ENCODE measurements at places on chromosomes 5 and 9.

- DNase-seq, result no peak
Observed at GRCh38 chr5:143957455-143957854, 145.5 kb downstream of the HMHB1 start.

DNA sequence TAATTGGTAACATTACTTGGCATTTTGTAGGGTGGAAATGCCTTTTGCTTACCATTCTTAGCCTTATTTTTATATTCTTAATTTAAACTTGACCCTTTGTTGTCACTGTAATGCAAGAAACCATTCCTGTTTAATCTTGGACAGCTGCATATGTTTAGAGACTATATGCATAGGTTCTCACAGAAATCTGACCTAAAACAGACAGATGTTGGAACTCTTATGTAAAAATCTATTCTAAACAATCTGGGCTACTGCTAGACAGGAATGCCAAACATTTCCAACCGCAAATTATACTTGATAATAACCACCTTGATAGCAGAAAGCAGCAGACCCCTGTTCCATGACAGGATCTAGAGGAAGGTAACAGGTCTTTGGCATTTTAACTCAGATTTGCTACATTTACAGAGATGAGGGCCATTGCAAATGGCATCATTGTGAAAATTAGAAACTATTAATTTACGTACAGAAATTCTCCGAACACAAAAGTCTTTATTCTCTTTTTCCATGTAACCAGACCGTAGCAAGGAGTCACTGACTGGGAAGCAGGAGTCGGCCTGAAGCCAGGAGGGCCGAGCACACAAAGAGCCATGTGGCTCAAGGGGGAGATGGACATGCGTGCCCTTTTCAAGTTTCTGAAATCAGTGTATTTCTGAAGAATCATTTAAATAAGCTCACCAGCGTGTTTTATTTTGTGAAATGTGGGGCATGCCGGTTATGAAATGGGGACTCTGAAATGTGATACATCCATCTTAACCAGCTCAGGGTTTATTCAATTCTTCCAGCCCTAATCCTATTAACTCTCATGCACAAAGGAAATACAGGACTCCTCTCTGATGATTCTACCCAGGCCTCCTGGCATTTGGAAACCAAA is 139.3 kb downstream of the AOPEP start:
- no peak for DNase-seq

- DNase-seq, result no peak
Observed at GRCh38 chr9:38442473-38443096, 18.3 kb upstream of the IGFBPL1 start.

- no peak for DNase-seq
Observed at GRCh38 chr5:117299936-117300328, 725.3 kb upstream of the SEMA6A start.

DNA sequence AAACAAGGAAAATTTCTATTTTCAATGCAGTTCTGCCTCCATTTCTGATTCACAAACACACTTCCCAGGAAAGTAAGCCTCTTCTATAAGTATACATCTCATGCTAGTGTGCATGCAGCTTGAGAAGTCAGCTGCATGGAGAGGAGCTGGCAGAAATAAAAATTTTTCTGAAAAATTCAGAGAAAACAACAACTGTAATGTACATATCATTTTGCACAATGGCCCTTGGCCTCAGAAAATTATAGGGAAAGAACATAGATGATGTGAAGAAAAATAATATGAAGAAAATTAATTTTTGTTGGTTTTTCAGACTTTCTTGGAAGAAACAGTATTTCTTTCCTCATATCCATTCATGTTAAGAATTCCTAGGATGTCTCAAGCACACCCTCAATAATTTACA is 277.8 kb upstream of the ADRA1B start:
- DNase-seq, result no peak

- no peak for DNase-seq
Observed at GRCh38 chr5:173746047-173746646, 129.7 kb upstream of the BOD1 start.

GRCh38 chr5:53482717-53483638 is 2.5 kb downstream of the FST start:
- DNase-seq, result peak; percentile 20

- DNase-seq, result no peak
Observed at GRCh38 chr5:125321654-125322053, 575.2 kb upstream of the ZNF608 start.

DNA sequence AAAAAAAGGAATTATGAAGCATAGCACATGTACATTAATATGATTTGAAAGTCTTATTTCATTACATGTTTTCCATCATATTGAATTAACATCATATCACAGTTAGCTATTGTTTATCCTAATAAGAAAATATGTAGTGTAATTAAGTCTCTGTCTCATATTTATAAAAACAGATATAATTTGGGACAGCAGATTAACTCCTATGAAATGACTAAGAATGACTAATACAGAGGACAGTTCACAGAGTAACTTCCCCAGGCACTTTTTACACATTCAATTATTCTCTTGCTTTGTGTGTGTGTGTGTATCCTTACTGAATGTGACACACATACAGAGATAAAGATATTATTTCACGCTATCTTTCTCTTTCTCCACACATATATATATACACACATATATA is 2400.9 kb upstream of the C9orf72 start:
- no peak for DNase-seq

DNA sequence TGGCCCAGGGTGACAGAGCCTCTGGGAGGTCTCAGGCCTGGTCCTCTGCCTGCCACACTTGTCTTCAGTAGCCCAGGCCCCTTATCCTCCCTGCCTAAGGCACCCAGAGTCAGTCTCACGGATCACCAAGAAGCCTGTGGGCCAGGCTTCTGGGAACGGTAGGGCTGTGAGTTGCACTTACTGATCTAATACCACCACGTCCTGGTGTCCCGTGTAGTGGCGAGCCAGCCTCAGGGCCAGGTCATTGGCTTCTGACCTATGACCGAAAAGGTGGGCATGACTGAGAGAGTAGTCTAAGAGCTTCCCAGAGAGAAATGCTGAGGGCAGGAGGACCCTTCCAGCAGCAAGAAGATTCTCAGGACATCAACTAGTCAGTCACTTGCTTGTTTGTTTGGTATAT is 7.4 kb downstream of the PHYKPL start:
- no peak for DNase-seq

GRCh38 chr9:87547671-87548081 is 50.0 kb downstream of the DAPK1 start:
- DNase-seq, result no peak

- no peak for DNase-seq
Observed at GRCh38 chr5:143806579-143806978, 5.4 kb upstream of the HMHB1 start.

- DNase-seq, result peak; percentile 63
Observed at GRCh38 chr5:32531885-32532520, 53.4 kb upstream of the SUB1 start.

GRCh38 chr5:81067406-81067805 is 107.2 kb downstream of the RASGRF2 start:
- no peak for DNase-seq

DNA sequence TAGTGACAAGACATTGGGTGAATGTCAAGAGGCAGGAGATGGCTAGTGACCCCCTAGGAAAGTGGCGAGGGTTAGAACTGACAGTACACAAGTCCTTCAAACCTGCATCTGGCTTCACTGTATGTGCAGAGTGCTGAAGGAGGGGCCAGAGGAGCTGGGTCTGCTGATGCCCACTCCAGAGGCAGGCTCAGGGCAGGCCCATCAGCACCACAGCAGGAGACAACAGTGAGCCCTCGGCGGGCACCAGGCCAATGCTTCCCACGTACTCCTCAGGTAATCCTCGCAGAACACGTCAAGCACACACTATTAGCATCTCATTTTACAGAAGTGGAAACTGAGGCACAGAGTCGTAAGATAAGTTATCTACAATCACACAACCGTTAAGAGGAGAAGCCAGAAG is 76.1 kb upstream of the SH3PXD2B start:
- no peak for DNase-seq

GRCh38 chr5:146340260-146341081 is 1.8 kb downstream of the POU4F3 start:
- DNase-seq, result peak; percentile 65

DNA sequence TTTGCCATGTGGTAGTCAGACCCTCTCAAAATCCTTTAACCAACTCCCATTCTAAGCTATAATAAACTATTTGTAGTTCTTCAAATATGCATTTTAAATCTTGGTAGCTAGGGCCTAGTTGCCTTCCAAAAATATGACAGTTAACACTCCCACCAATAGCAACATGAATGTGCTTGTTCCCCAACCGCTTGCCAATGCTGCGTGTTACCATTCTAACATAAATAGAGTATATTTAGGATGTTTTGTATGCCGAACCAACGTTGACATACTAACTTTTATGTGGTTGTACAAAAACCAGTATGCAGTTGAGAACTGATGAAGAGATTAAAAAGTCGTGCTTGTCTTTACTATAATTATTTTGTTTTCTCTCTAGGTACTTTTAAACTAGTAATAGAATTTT is 9.0 kb downstream of the UBE2B start:
- DNase-seq, result no peak

DNA sequence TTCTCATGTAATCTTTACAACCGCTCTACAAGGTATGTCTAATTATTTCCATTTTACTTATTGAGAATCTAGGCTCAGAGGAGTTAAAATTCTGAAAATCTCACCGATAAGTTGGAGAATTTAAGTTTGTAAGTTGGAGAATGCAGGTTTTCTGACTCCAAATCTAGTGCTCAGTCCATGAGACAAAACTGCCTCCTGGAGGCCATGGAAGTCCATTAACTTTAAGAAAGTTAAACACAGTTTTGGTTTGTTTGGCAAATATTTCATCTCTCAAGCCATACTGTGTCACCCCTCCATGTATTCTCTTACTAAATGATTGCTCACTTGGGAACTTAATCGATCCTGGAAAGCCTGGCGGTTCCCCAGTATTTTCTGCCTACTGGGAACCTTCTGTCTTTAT is 52.6 kb downstream of the INIP start:
- DNase-seq, result no peak

- DNase-seq, result no peak
Observed at GRCh38 chr9:101639311-101639710, 44.5 kb upstream of the PPP3R2 start.

DNA sequence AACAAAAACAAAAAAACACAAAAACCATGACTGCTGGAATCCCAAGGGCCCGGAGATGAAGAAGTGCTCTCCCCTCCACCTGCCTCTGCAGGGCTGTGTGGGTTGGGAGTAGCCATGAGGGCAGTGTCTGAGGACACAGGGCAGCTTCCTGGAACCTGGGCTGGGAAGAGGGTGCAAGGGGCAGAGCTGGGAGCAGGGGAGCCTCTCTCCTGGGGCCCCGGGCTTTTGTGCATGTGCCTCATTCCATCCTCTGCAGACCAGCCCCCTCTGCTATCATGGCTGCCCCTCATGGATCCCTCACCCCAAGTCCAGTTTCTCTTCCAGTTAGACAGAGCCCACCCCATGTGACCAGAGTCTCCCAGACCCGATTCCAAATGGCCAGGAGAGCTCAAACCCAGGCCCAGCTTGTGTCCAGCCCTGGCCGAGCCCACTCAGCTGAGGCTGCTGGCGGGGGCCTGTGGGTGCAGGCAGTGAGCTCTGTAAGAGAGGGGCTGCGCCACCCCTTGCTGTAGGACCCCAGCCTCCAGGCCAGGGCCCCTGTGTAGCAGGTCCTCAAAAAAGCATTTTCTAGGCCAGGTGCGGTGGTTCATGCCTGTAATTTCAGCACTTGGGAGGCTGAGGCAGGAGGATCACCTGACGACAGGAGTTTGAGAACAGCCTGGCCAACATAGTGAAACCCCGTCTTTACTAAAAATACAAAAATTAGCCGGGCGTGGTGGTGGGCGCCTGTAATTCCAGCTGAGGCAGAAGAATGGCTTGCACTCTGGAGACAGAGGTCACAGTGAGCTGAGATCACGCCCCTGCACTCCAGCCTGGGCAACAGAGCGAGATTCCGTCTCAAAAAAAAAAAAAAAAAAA is 44.5 kb downstream of the PLPP7 start:
- DNase-seq, result no peak

DNA sequence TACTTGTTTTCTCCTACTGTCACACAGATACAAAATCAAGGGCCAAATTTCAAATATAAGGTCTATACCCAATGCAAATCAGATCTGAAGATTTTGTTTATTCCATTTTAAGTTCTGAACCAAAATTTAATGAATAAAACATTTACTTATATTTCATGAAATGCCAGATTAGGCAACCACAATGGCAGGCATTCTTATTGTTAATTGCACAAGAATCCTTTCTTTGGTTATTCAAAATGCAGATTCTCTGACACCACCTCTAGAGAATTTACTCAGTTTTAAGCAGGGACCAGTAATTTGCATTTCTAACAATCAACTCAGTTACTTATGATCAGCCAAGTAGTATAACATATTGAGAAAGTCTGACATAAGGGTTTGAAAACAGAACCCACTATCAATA is 972.4 kb upstream of the ACO1 start:
- no peak for DNase-seq

DNA sequence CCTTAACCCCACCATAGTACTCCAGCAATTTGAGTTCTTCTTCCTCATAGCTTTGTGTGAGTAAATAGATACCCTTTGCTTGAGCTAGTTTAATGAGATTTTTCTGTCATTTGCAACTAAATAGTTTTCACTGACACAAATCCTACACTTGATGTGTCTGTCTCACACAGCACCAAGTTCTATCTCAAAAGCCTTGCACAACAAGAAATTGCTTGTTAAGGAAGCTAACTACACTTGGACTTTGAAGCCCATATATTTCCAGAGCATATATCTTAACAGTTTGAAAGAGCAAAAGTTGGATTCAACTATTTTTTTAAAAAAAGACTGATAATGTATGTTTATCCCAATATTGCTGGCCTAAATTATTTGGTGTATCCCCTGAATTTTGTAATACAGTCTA is 459.2 kb downstream of the ACTL7B start:
- no peak for DNase-seq

GRCh38 chr9:38284588-38285051 is 107.9 kb upstream of the ALDH1B1 start:
- no peak for DNase-seq

GRCh38 chr9:77457916-77458592 is 190.1 kb downstream of the GNA14 start:
- peak; percentile 37 for DNase-seq

DNA sequence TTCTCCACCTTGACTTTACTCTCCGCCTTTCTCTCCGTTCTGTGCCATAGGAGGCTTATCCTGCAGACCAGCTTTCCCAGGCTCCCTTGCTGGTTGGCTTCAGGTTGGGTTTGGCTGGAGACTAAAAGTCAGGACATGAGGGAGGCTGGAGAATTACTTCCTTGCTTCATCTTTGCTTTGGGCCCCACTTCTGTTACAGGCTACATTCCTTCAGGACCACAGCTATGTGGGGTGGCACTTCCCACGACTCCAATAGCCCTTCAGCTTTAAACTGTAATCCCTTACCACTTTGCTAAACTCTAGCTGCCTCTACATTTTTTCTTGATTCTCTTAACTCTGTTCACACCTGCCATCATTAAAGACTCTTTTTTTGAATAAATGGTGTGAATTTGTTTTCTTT is 186.7 kb upstream of the NR4A3 start:
- no peak for DNase-seq

DNA sequence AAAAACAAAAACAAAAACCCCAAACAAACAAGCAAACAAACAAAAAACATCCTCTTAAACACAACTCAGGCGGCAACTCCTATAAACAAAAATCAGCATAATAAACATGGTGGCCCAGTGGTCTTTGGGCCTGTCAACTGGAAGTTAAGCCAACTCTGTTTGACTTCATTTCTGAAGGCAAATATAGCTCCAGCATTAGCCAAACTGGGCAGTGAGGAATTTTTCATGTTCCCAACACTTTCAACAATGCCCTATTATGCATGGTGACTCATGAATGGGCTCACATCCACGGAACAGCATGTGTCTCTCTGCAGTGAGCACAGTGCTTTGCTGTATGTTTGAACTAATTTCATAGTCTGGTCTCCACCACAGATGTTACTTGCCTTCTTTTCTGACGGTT is 143.9 kb upstream of the STC2 start:
- DNase-seq, result no peak

GRCh38 chr9:28332648-28333047 is 759.4 kb upstream of the C9orf72 start:
- DNase-seq, result no peak
